ENCODE measurements at places on chromosomes 11 and 22.

DNA sequence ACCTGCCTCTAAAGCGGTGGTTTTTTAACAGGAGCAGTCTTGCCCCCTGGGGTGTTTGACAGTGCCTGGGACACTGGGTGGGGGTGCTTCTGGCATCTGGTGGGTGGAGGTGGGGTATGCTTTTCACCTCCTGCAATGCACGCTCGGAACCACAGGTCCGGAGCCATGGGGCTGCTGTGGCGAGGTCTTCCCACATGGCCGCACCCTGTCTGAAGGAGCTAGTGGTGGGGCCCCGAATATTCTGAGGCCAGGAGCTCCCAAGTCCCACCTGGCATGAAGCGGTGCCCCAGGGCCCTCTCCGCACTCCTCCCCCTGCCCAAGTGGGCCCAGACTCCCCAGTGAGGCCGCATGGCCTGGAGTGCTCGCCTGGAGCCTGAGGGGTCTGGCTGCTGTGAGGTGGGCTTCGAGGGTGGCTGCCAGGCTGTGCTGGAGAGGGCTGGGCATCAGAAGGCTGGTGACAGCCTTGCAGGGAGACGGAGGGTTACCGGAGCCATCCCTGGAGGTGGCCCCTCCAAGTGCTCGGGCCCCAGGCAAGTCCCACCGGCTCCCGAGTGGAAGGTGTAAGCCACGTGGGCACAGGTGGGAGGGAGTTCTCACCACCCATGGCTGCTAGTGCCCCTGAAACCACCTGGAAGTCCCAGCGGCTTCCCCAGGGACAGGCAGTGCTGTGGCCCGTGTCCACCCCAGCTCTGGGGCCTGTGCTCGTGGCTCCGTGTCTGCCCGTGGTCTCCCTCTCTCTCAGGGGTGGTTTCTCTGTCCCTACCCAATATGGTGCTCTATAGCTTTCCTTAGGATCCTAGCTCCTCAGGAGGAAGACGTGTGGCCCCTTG, 15.1 kb downstream of the TBX1 start:
- DNase-seq = no peak

DNA sequence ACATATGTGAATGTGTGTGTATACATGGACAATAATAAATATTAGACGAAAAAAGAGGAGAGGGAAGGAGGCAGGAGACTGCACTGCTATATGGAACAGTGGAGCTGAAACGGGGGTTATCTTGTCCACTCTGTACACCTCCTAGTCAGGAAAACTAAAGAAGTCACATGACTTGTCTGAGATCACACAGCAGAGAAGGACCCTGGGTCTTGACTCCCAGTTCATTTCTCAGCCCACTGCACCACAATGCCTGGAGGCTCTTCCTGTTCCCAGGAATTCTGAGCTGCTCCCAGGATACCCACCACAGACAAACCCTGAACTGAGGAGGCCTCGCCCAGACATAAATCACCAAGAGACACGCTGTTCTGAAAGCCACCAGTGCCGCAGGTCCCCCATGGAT, 349.6 kb downstream of the CTTN start:
- DNase-seq = no peak

DNA sequence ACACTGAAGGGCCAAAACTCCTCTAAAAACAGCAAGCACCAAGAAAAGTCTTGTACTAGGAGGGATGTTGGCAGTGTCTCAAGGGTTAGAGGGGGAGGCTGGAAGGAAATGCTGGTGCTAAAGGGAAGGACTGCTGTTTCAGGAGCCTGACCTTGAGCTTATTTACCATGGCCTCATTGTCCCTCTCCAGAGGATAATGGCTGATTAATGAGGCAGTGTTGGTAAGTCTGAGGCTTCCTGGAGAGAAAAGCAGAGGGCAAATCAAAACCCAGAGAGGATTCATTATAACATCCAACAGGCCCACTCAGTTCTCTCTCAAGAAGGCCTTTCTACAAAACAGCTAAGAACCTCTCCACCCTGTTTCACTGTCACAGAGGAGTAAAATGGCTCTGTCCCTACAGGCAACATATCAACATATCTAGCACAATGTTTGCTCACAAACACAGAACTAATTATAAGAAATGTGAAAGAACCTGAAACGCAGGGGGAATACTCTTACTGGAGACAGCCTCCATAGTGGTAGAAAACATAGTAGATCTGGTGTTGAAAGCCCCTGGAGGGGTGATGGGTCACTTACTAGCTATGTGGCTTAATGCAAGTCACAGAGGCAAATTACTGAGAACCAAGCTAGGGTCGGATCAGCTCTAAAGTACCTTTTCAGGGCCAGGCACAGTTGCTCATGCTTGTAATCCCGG, 31.4 kb downstream of the NUMA1 start:
- no peak for DNase-seq

DNA sequence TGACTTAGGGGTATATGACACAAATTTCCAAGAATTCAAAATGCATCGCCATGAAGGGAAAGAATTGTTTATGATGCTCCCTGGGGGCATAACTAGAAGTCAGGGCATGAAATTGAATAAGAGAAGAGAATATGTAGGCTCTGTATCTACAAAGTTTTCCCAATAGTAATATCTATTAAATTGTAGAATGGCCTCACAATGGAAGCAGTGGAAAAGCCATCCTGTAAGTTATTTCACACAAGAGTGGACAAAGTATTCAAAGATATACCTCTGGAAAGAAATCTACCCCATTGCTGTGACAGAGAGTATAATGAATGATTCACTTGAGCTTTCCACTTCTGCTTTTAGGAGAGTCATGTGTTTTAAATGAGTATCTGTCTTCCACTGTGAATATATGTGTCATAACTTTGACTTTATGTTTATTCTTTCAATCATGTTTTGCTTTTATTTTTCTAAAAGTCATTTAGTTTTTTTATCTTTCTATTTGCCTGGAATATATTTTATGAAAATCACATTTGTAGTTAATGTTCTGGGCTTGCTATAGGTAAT, 65.7 kb upstream of the DDI1 start:
- no peak for DNase-seq

GRCh38 chr11:75313513-75314272, 37.8 kb downstream of the ARRB1 start:
- DNase-seq = no peak

GRCh38 chr11:119509969-119510401, 87.0 kb upstream of the THY1 start:
- DNase-seq = no peak

DNA sequence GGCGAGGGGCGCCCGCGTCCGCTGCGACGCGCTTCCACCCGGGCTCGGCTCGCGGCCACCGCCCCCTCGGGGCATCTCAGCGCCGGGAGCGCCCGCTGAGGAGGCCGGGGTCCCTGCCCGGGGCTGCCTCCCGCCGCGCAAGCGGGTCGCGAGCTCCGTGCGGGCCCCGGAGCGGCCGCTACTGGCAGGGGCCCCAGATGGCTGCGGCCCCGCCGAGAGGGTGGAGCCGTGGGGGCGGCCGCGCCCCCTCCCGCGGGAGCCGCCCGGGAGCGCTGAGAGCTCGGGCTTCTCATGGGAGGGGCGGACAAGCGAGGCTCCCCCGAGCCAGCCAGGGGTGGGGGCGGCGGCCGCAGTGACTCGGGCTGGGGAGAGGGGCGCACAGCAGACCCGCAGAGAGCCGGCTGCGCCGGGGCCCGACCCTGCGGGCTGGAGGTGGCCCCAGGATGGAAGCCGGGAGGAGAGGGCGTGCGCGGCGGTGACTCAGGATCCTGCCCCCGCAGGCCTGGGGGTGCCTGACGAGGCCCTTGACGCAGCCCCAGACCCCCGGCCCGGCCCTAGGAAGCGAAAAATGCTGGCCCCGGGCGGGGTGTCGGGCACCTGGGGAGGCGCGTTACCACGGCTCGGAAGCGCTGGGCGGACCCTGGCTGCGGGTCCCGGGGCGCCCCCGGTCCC, 603 bp upstream of the ZFTA start:
- DNase-seq = peak; percentile 20

DNA sequence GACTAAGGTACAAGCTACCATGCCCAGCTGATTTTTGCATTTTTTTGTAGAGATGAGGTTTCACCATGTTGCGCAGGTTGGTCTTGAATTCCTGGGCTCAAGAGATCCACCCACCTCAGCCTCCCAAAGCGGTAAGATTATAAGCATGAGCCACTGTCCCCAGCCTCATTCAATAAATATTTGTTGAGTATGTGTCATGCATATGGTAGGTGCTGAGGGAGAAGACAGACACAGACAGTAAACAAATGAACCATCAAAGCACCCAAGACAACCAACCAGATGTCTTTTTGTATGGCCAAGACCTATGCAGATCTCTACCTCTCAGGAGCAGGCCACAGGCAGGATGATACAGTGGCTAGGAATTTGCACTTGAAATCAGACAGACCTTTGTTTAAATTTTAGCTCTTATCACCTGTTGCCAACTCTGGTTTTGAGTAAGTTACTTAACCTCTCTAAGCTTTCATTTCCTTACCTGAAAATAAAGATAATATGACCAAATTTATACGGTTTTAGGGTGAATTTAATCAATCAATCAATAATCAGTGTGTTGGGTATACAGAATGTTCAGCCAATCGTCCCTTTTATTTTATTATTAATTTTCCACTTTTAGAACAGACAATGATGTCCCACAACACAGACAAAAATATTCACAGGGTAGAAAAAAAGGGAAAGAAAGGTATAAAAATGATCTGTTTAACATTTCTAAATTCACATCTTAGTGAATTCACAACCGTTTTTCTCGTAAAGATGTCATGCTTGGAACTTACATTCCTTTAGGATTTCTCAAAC, 128.2 kb downstream of the SGSM3 start:
- DNase-seq = no peak

GRCh38 chr11:100354736-100355135, 332.4 kb upstream of the ARHGAP42 start:
- no peak for DNase-seq

- no peak for DNase-seq
Measured at GRCh38 chr11:127528297-127528696, 527.7 kb upstream of the KIRREL3 start.

GRCh38 chr11:3160252-3161031, 4.7 kb downstream of the OSBPL5 start:
- DNase-seq = no peak

DNA sequence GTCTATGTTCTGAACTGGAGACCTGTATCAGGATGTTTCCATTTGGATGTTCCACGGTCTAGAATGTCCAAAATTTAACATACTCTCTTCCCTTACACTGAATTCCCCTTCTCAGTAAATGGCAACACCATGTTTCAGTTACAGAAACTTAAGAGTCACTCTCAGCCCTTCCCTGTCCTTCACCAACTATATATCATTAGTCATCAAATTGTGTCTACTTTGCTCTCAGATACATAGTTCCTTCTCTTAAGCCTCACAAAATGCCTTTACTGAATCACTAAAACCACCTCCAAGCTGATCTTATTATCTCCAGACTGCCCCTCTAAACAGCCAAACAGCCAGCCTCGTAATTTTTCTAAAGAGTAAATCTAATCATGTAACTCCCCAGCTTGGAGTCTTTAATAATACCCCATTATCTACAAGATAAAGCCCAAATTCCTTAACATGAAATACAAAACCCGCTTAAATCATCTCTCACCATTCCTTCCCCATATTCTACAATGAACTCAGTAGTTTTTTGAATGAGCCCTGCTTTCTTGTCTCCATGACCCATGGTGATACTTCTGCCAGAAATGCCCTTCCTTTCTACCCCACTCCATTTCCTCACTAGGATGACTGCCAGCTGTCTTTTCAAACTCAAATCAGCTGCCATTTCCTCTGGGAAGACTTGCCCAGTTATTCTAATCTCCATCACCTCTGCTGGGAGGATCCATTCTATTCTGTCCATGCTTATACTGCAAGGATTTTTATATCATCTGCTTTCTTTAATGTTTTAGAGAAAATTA, 102.7 kb upstream of the ARHGAP42 start:
- no peak for DNase-seq

DNA sequence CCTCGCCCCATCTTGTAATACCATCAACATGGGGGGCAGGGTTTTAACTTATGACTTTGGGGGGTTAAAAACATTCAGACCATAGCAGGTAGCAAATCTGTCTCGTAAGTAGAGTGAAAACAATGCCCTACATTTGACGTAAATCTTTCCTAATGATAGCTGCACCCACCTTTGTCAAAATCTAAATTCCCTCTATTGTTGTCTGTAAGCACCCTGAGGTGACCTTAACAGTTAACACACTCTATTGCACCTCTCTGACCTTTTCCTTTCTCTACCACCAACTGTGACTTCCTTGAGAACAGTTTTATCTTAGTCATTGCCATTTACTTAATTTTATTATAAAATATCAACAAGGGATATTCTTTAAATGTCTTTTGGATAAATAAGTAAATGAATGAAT, 1024.9 kb upstream of the CNTN5 start:
- no peak for DNase-seq

DNA sequence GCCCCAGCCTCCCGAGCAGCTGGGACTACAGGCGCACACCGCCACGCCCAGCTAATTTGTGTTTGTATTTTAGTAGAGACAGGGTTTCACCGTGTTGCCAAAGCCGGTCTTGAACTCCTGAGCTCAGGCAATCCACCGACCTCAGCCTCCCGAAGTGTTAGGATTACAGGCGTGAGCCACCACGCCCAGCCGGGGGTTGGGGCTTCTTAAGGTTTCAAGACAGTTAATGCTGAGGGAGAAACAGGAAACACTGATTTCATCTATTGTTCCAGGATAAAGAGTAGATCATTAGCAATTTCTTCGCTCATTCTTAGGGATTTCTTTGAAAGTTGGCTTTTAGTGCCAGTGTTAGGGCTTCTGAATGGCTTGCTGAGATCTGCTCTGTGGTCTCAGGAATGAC, 21.2 kb upstream of the CLMP start:
- no peak for DNase-seq

DNA sequence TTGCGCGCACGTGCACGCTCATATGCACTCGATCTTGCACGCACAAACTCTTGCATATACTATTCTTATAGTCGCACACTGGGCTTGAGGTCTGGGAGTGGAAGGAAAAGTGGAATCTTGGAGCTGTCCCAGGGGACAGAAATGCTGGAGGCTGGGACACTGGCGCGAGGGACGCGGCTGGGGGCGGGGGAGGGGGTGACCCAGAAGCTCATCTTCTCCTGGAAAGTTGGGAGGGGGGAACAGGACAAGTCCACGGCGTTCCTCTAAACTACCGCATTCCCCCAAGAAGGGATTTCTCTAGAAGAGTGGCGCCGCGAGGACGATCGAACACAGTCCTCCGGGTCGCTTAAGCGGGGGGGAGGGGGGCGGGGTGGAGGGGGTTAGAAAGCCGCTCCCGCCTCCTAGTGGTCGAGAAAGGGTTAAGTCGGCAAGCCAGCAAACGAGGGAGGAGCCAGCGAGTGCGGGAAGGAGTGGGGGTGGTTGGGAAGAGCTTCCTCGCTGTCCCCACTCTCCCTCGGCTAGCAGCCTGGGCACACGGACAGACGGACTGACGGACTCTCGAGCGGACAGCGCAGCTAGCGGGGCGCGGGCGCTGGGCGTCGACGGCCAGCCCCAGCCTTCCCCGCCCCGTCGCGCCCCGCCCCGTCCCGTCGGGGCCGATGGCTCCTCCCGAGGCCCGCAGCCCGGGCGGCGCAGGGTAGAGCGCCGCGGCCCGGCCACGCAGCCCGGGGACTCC, at the start of gene RTN4RL2:
Gene RTN4RL2, plus strand, starts transcription at position 507 of the 736 bp plus-strand sequence. CDS start 338 bp downstream, outside the sequence.
- DNase-seq = peak; percentile 36

GRCh38 chr22:47002692-47003091, 240.2 kb downstream of the TBC1D22A start:
- no peak for DNase-seq

- peak; percentile 46 for DNase-seq
Measured at GRCh38 chr11:9263840-9264315, 1.3 kb downstream of the DENND5A start.

All from stimulated activated naive CD4-positive, alpha-beta T cell treated with Interleukin-2 at 50 U/mL for 16 hours (primary cell).